ENCODE measurements at places on chromosomes 4 and X.

GRCh38 chr4:47654972-47655693, 170.1 kb downstream of the ATP10D start:
- DNase-seq, result no peak

- DNase-seq, result no peak
Measured at GRCh38 chrX:149641432-149641831, 9.8 kb upstream of the TMEM185A start.

DNA sequence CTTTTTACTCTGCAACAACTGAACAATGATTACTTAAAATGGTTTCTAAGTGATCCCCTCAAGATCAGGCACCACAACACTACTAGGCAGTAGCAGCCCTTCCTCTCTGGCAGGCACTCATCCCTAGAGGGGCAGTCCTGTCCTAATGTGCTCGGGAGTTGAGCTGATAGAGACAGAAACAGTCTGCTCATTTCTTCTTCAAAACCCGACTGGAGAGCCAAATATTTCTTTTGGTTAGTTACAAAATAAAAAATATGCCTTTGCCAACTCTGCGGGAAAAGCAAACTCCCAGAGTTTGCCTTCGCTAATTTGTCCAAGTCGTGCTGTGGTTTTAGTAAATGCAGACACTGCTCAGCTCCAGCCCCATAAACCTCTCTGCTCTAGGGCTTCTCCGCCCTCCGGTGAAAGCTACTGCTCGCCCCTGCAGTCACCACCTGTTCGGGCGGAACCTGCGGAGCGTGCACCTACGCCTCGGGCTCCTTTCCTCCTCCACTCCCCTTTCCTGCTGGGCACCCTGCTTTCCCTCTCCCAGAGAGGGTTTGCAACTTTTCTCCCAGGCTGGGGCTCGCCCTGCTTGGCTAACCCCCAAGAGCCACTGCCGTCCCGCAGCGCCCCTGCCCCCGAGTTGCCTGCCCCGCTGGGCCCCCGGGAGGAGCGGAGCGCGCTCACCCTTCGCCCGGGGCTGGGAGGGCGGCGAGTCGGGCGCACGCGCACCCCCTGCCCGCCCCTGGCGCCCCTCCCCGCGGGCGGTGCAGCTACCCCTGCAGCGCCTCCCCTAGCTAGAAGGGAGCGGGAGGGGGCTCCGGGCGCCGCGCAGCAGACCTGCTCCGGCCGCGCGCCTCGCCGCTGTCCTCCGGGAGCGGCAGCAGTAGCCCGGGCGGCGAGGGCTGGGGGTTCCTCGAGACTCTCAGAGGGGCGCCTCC, at the start of gene NPNT:
Gene NPNT, plus strand, starts transcription at position 812 of the 923 bp plus-strand sequence. CDS start 182 bp downstream, outside the sequence.
- DNase-seq, result peak; percentile 35

- peak; percentile 74 for DNase-seq
Measured at GRCh38 chrX:1178580-1179057, 33.8 kb downstream of the CRLF2 start.

GRCh38 chrX:37349221-37350033, at the start of gene PRRG1:
Gene PRRG1 (plus strand): TSS chrX:37349364. CDS start chrX:37406250, 56,886 bp downstream.
- DNase-seq, result peak; percentile 79

- no peak for DNase-seq
Measured at GRCh38 chr4:90816754-90817153, 689.6 kb downstream of the CCSER1 start.

- DNase-seq, result no peak
Measured at GRCh38 chrX:41739871-41740270, 15.9 kb downstream of the GPR82 start.

DNA sequence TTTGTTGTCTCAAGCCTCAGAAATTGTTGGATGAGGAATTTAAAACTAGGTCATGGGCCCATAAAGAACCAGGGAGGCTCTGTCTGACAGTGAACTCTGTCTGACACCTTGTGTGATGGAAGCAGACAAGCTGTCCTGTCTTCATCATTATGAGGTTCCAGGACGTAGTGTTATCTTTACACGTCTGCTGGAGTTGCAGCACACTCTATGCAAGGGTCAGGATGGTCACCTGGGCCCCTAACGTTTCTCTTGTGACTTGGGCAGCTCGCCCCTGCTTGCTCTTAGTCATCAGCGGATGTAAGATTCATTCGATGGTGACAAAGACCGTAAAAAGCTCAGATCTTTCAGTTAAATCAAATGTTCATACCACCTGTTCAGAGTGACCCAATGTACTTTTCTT, 92.0 kb upstream of the ADGRG2 start:
- DNase-seq, result no peak

- DNase-seq, result no peak
Measured at GRCh38 chr4:150609131-150609530, 27.2 kb downstream of the MAB21L2 start.

- no peak for DNase-seq
Measured at GRCh38 chr4:70802928-70803580, 36.6 kb downstream of the GRSF1 start.

DNA sequence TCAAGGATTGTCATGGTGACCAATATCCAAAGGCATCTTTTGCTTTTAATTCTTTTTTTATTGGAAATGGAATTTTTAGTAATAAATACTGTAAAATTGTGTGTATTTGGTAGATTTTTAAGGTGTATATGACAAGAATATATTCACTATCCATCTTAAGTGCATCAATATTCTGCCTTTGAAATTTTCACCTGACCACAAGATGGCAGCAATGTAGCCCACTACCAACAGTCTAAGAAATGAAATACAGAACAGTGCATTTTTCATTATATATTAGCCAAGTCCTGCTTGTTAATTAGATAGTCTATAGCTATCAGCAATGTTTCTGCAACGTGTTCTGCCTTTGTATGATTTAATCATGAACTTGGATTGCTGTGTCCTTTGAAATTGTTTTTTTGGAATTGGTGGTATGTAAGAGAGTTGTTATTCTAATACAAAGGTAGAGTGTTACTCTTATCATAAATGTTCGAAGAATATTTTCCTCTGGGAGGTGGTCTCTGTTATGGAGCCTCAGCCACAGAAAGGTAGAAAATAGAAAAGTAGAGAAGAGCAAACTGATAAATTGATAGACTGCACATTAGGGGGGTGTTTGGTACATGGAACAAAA, 38.2 kb downstream of the HPGDS start:
- DNase-seq, result peak; percentile 57

GRCh38 chrX:9130031-9130430, 96.1 kb upstream of the FAM9B start:
- DNase-seq, result no peak

GRCh38 chr4:113222471-113222870, 173.0 kb downstream of the ANK2 start:
- no peak for DNase-seq

- no peak for DNase-seq
Measured at GRCh38 chr4:137125011-137125410, 407.3 kb downstream of the PCDH18 start.

GRCh38 chrX:7133050-7133440, 14.5 kb upstream of the STS start:
- DNase-seq, result no peak

DNA sequence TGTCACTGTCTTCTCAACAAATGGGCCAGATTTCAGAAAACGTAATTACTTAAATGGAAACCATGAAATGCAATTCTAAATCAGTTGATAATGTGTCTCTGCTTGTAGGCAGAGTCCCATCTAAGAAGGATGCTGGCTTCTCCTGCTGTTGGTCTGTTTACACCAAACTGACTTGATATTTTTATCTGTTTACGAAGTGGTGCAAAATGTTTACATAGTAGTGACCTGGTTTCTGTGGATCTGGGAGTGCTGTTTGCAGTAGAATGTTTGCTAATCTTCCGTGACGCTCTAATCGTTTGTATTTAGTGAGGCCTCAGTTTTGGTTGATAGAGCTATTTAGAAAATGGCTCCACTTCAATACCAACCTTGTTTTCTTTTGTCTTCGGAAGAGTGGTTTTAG, 213.5 kb downstream of the VEGFC start:
- no peak for DNase-seq

- DNase-seq, result no peak
Measured at GRCh38 chr4:67325791-67326190, 219.5 kb downstream of the CENPC start.

DNA sequence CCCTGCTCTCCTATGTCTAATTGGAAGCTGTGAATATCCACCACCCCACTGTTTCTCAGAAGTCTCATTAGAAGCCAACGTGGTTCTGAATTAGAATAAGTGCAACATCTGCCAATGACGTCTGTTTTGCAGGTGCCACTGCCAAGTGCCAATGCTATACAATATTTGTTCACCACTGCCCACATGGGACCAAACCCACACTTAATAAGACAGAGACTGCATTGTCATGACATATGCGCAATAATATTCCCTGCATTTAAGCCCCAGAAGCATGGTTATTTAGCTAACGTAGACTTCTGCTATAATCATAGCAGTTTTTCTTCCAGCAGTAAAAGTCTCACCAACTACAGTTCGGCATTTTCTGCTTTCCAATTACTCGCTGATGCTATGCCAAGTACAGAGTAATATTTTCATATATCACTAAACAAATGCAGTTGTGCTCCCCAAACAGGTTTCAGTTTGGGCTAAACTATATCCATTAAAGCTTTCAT, 262.5 kb upstream of the PCDH18 start:
- no peak for DNase-seq

- DNase-seq, result no peak
Measured at GRCh38 chr4:66602622-66603021, 932.3 kb upstream of the EPHA5 start.

DNA sequence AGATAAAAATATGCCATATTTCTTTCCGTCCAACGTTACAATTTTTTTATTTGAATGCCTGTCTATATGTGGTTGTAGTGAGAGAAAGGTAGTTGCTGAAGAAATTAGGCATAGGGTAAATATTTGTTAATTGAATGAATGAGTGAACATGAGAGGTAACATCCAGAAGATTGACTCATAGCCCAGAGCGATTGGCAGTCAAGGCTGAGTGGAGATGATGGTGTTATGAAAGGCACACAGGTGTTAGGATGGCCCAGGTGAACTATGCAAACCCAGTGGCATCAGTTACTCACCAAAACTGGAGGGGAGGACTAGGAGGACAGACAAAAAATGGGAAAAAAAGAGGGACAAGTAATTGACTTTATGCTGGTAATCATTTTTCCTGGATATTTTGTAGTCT, 31.7 kb upstream of the SPRY1 start:
- DNase-seq, result no peak

DNA sequence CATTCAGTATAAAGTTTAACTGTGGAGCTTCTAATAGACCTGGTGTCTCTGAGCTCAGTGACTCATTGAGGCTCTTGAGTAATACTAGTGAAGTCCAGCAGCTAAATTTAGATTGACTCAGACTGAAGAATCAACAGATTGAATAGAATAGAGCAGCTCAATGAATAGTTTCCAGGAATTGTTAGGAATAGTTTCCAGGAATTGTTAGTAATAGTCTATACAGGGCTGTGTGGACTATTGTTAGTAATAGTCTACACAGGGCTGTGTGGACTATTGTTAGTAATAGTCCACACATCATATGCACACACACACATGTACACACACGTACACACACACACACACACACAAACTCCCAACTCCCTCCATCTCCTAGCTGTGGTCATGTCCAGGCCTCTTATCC, 3.0 kb downstream of the GIMD1 start:
- DNase-seq, result no peak

- DNase-seq, result no peak
Measured at GRCh38 chr4:54484383-54484782, 173.4 kb upstream of the KIT start.

- no peak for DNase-seq
Measured at GRCh38 chr4:187209921-187210613, 486.4 kb upstream of the FAT1 start.

DNA sequence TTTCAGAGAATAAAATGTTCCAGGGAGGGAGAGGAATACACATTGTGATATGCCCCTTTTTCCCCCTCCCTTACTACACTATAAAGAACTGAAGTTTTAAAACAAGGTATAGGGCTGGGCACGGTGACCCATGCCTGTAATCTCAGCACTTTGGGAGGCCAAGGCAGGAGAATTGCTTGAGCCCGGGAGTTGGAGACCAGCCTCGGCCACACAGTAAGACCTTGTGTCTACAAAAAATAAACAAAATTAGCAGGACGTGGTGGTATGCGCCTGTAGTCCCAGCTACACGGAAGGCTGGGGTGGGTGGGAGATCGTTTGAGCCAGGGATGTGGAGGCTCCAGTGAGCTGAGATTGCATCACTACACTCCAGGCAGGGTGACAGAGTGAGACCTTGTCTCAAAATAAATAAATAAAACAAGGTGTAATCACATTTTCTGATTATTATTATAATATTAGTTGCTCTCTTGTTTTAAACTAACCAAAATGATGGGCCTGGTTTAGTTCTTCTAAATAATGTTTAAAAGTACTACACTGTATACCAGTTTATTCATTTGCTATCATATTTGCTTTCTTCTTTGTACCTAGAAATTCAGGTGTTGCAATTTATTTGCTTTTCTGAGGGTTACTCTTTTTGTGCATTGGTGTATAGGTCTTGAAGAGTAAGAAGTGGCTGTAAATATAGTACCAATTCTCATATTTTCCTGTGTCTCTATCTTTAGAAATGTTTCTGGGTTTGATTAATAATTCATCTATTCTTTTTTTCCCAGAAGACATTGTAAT, 8.8 kb downstream of the TBC1D8B start:
- no peak for DNase-seq

- DNase-seq, result no peak
Measured at GRCh38 chr4:112370466-112370865, 73.3 kb downstream of the ALPK1 start.

DNA sequence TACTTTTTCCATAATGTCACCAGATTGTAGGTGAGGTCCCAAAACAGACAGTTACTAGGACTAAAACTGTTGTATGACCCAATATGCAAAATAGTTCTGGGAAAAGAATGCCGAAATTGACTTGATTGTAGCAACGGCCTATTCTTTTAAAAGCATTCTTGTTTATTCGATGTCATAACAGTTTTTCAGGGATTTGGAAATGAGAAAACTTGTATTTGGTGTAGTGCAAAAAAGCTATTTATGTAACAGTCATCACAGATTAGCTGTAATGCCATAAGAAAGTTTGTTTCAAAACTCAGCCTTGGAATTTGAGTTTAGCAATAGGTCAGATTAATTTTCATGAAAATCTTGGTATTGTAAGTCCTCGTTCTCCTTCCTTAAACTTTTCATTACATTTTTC, 69.2 kb upstream of the DIAPH2 start:
- DNase-seq, result no peak

DNA sequence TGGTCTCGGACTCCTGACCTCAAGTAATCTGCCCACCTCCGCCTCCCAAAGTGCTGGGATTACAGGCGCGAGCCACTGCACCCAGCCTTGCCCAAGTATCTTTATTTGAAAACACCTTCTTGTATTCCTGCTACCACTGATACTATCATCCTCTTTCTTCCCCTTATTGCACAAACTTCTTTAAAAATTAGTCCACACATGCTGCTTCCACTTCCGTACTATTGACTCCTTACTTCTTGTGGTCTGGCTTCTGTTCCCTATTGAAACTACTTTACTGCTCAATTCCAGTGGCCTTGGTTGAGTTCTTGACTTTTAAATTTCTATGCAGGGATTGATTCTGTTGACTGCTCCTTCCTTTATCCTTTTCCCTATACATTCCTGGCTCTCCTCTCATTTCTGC, 38.8 kb downstream of the MTM1 start:
- DNase-seq, result peak; percentile 82

- no peak for DNase-seq
Measured at GRCh38 chr4:187276736-187277408, 553.2 kb upstream of the FAT1 start.
